ENCODE measurements at places on chromosomes 6 and 20. TPM values are rescaled to one million over a fixed set of nuclear protein-coding genes. Genes with fewer than 3 reads are reported as not detected.

The MEP1A gene
- polyA plus RNA-seq, result not detected

The PSORS1C2 gene
- polyA plus RNA-seq, result not detected

The SYNDIG1 gene
- polyA plus RNA-seq, result 2.5 TPM

The EFHC1 gene
- polyA plus RNA-seq, result 14.4 TPM

The GHRH gene
- polyA plus RNA-seq, result not detected

The HSPA1L gene
- 5.3 TPM for polyA plus RNA-seq

The FLRT3 gene
- polyA plus RNA-seq, result 19.0 TPM

The SAPCD1 gene
- polyA plus RNA-seq, result not detected

The MYH7B gene
- 63.9 TPM for polyA plus RNA-seq

The ARG1 gene
- 0.66 TPM for polyA plus RNA-seq

The ISM1 gene
- polyA plus RNA-seq, result 2.3 TPM

The NR2E1 gene
- polyA plus RNA-seq, result 0.09 TPM

The DSP gene
- polyA plus RNA-seq, result 2.6 TPM

The ZC3H12D gene
- 0.10 TPM for polyA plus RNA-seq

The FUCA2 gene
- polyA plus RNA-seq, result 25.9 TPM

The PROKR2 gene
- polyA plus RNA-seq, result not detected

The LPIN3 gene
- 3.0 TPM for polyA plus RNA-seq

The ZC2HC1B gene
- not detected for polyA plus RNA-seq

The CPNE1 gene
- polyA plus RNA-seq, result 209 TPM

The TP53TG5 gene
- 0.22 TPM for polyA plus RNA-seq

The CEP57L1 gene
- 23.5 TPM for polyA plus RNA-seq

The CNKSR3 gene
- polyA plus RNA-seq, result 12.3 TPM

The TDP2 gene
- 28.0 TPM for polyA plus RNA-seq

The KHDC1L gene
- polyA plus RNA-seq, result 0.35 TPM

The SFTA2 gene
- polyA plus RNA-seq, result not detected

The NRSN1 gene
- not detected for polyA plus RNA-seq

The MAP7 gene
- 0.35 TPM for polyA plus RNA-seq

The SLC35D3 gene
- 0.16 TPM for polyA plus RNA-seq

The NHLRC1 gene
- polyA plus RNA-seq, result 2.5 TPM

The MANEA gene
- 15.7 TPM for polyA plus RNA-seq

Measured in muscle of arm (tissue), 14 donors.